ENCODE measurements at places on chromosomes 1 and 21. TPM values are rescaled to one million over a fixed set of nuclear protein-coding genes. Genes with fewer than 3 reads are reported as not detected.

OR13G1 gene
- not detected for polyA plus RNA-seq

C8B gene
- not detected for polyA plus RNA-seq

SLC25A33 gene
- polyA plus RNA-seq, result 2.5 TPM

TTLL10 gene
- 0.10 TPM for polyA plus RNA-seq

OR2G6 gene
- polyA plus RNA-seq, result not detected

TFF3 gene
- 2.1 TPM for polyA plus RNA-seq

DCDC2B gene
- polyA plus RNA-seq, result 0.04 TPM

PATJ gene
- 12.2 TPM for polyA plus RNA-seq

NUDT4B gene
- 10.2 TPM for polyA plus RNA-seq

SV2A gene
- polyA plus RNA-seq, result 0.19 TPM

REG4 gene
- 0.10 TPM for polyA plus RNA-seq

LGALS8 gene
- 10.1 TPM for polyA plus RNA-seq

RAB42 gene
- 0.34 TPM for polyA plus RNA-seq

POU3F1 gene
- polyA plus RNA-seq, result 0.04 TPM

Measured in psoas muscle (tissue), 8 donors.